SW 1271 (cell line): ENCODE measurements at places on chromosomes 1 and 21.

- DNase-seq, result no peak
These were observed 15.9 kb downstream of the KIAA1614 start for GRCh38 chr1:180928331-180929230.

- no peak for DNase-seq
These were observed 187.1 kb downstream of the LMO4 start for GRCh38 chr1:87515781-87516180.

GRCh38 chr1:198486903-198487302 lies 53.6 kb downstream of the ATP6V1G3 start:
- DNase-seq, result no peak

DNA sequence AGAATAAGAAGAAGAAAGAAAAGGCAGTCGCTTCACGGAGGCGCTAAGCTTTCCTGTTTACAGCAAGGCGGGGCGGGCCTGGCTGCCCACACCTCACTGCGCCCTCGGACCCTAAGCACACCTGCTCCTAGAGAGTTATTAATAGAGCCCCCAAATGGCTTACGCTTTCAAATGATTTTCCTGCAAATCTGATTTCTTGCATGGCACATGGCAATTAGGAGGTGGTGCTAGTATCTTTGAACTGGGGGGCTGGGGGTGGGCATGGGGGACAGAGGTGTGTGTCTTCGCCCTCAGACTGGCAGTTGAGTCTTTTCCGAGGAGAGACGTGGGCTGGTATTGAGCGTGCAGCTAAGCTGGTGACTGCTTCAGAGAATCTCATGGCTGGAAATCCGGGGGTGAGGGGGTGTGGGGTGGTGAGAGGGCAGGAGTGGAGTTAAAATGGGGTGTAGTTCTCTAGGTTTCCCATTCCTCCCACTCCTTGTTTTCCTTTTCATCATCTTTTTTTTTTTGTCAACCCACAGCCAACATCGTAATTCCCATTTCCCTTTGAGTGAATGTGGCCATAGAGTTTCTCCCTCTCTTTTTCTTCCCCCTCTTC lies 1.3 kb downstream of the S1PR1 start:
- DNase-seq, result no peak

GRCh38 chr1:18200918-18201317 lies 93.3 kb downstream of the IGSF21 start:
- DNase-seq, result no peak

DNA sequence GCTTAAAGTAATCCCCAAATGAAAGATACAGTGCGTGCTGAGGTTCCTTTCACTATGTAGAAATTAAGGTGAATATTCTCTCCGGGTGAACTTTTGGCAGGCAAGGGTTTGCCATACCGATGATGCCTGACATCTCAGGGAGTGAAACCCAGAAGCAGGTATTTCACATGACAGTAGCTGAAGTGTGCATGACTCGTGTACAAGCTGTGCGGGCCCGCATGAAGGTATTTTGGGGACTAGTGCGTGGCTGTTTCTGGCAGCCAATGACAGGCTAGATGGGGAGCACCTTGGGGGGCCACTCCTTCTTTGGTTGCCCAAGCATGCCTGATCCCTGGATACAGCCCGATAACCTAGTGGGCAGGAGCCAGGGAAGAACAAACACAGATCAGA lies 569.0 kb downstream of the SMYD3 start:
- DNase-seq, result no peak

GRCh38 chr1:16984717-16985116 lies 4.3 kb upstream of the MFAP2 start:
- no peak for DNase-seq

DNA sequence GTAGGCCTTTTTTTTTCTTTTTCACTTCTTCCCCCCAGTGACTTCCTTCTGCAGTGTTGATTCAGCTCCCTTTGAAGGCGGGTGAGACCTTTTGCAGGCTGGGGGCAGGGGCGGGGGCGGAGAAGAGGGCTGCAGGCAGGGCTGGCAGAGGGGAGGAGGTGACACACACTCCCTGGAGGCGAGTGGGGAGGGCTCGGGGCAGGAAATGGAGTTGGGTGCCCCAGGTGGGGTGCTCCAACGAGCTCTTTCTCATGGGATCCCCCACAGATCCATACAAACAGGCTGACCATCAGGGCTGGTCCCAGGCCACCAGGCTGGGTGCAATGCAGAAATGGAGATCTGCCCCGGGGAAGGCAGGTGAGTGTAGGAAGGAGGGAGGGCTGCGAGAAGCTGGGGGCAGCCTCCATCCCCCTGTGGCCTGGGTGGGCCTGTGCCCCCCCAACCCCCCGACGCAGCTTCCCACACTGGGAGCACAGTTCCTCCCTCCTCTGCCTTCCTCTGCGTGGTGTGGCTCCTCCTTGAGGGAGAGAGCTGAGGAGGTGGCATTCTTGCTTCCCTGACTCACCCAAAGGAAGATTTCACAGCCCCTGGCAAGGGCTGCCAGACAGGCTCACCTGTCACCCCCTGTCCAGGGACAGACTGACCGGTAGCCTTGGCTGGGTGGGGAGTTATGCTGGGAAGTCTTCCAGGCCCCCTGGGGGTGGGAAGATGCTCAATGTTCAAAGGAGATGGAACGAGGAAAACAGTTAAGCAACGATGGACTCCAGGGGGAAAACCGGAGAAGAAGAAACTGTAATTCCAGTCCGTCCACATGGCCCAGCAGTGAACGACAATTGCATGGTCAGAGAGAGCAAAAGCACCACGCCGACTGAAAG lies 7.1 kb upstream of the ITGB2 start:
- DNase-seq, result peak; percentile 13

GRCh38 chr1:162475089-162475488 lies 22.5 kb upstream of the UHMK1 start:
- DNase-seq, result no peak

DNA sequence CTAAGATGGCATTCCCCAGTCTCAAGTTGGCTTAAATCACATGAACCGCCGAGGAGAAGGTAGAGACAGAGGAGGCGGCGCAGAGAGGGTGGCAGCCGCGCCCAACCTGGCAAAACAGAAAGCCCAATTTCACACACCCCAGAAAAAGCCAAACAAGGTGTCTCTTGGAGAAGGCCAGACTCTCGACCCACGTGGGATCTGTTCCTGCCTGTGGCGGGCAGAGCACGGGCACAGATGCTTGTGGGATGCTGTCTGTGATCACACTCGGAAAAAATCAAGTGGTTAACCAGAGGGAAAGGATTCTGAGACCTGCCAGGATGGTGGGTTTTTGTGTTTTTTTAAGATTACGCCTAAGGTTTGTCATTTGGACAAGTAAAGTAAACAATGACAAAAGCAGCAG lies 80.7 kb downstream of the MRPL37 start:
- DNase-seq, result no peak

DNA sequence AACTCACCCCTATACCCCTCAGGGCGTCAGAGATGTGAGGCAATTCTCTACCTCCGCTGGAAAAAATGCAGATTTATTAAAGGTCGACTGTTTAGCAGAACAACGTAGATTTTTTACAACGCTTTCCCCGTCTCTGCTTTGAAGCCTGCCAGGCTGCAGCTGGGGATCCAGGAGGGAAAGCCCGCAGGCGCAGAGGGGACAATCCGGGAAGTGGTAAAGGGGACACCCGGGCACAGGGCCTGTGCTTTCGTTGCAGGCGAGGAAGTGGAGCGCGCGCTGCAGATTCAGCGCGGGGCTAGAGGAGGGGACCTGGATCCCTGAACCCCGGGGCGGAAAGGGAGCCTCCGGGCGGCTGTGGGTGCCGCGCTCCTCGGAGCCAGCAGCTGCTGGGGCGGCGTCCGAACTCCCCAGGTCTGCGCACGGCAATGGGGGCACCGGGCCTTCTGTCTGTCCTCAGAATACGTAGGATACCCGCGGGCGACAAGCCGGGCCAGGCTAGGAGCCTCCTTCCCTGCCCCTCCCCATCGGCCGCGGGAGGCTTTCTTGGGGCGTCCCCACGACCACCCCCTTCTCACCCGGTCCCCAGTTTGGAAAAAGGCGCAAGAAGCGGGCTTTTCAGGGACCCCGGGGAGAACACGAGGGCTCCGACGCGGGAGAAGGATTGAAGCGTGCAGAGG lies 5.5 kb downstream of the SIM2 start:
- DNase-seq, result no peak

DNA sequence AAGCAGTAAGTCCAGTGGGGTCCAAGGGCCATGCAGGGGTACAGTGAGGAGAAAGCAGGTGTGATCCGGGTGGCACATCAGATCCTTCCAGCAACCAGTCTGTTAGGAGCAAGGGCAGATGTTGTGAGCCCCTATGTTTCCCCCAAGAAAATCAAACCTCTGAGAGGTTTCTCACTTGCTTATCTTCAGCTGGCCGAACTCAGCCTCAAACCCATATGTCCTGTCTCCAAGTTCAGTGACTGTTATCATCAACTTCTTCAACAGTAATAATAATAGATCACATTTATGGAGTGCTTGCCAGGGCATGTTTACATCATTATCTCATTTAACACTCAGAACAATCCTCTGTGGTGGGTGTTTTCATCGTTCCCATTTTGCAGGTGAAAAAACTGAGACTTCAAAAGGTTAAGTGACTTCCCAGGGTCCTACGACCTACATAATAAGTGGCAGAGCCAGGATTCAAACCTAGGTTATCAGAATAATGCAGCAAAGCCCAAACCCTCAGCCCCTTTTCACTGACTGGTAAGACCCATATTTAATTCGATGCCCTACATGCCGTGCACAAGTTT lies 3.3 kb downstream of the CAPN2 start:
- no peak for DNase-seq

GRCh38 chr1:15684468-15685291 lies 560 bp downstream of the PLEKHM2 start:
- DNase-seq, result no peak

GRCh38 chr1:183880531-183881243 lies 75.8 kb downstream of the RGL1 start:
- DNase-seq, result no peak

DNA sequence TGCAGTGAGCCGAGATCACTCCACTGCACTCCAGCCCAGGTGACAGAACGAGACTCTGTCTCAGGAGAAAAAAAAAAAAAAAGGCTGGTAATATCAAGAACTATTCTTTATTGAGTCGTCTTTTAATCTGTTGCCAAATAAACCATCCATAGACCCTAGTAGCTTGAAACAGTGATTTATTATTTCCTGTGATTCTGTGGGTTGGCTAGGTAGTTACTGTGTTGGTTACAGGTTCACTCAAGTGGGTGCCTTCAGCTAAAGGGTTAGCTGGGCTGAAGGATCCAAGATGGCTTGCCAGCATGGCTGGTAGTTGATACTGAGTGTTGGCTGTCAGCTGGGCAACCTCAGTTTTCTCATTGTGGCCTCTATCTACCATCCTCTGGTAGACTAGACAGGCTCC lies 9.2 kb downstream of the TLCD4 start:
- DNase-seq, result no peak

DNA sequence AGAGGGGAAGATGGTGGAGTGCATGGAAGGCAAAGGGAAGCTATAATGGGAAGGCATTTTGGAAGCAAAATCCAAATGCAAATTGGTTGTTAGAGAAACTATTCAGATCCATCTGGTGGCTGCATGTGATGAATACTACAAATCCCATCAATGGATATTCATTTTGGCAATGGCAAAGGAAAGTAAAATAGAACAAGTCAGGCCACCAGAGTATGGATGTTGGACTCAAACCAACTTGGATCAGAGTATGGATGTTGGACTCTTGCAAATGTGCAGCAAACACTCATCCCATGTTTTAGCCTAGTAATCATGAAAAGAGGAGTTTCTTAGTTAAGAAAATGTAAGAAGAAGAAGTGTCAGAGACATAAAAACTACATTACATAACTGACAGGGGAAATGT lies 289.6 kb upstream of the DAB1 start:
- DNase-seq, result no peak

DNA sequence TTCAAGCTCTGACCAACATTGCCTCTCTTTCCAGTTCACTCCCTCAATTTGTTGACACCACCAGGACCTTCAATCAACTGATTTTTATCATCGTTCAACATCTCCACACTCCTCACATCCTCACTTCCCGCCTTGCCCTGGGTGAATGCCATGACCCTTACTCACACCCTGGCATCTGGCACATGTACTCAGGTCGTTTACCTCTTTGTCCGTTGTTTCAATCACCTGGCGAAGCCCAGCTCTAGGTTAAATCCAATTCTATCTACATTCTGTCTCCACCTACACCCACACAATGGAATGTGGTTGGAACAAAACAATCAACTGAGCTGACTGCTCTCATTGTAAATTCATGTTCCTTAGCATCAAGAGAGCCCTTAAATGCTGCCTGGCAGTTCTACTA lies 24.2 kb upstream of the TBX15 start:
- DNase-seq, result no peak

- DNase-seq, result no peak
These were observed 28.6 kb downstream of the LRIG2 start for GRCh38 chr1:113101588-113101987.

DNA sequence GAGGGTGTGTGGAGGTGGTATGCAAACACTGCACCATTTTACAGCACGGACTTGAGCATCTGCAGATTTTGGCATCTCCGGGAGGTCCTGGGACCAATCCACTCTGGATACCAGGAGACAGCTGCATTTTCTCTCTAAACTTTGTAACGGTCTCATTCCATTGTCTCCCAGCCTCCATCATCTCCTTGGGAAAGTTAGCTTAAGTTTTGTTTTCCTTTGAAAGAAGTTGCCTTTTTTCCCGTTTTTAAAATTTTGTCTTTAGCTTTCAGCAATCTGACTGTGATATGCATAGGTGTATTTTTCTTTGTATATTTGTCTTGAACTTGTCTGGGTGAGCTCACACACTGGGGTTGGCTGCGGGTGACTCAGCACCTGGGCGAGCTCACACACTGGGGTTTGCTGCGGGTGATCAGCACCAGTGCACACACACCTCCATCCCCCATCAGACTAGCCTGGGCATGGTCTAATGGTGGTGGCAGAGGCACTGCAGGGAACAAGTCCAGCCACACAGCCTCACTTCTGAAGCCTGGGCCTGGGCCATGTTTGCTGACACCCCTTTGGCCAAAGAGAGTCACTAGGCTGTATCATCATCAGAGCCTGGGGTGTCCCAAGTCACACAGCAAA lies 32.1 kb upstream of the COL18A1 start:
- no peak for DNase-seq

- no peak for DNase-seq
These were observed 271.5 kb upstream of the BEND5 start for GRCh38 chr1:49048188-49048587.

DNA sequence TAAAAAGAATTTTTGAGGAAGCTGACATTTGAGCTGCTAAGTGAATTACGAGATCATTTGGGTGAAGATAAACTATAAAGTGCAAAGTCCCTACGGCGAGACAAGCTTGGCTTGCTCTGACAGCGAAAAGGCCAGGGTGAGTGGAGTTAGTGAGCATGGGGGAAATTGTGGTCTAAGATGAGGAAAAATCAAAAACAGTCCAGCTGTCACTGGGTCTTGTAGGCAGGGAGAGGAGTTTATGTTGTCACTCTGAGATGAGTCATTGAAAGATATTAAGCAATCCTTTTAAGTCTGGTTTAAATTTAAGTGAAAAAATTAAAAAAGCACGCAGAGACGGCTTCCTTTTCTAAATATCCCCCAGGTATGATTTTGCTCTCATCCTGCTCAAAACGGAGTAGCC lies 601.9 kb downstream of the MRPL39 start:
- no peak for DNase-seq

GRCh38 chr1:185297982-185298381 lies 19.1 kb downstream of the IVNS1ABP start:
- no peak for DNase-seq

GRCh38 chr1:92004129-92004528 lies 25.7 kb upstream of the EPHX4 start:
- no peak for DNase-seq
